CD4-positive, alpha-beta T cell treated with Interferon alpha-2 for 1 hour (primary cell): ENCODE measurements at places on chromosomes 5 and 9.

GRCh38 chr5:178467568-178468195, 122.5 kb downstream of the COL23A1 start:
- no peak for DNase-seq

DNA sequence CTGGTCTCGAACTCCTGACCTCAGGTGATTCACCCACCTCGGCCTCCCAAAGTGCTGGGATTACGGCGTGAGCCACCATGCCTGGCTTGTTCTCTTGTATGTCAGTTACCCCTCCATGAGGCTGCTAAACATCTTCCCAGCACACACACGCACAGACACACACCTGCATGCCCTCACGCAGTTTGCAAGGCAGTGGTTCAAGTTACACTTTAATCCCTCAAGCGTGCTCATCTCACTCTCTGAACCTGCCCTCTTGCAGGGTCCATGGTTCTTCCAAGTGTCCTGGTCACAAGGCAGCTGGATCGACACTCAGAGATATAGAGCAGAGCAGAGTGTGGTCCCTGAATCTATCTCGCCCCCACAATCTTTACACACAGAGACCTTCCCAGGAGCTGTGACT, 34.1 kb upstream of the RUFY1 start:
- DNase-seq: no peak

- DNase-seq: no peak
Observed at GRCh38 chr5:40224421-40224820, 455.3 kb upstream of the PTGER4 start.

- no peak for DNase-seq
Observed at GRCh38 chr5:55324815-55325418, 17.1 kb downstream of the MTREX start.

- no peak for DNase-seq
Observed at GRCh38 chr5:6902597-6902996, 189.4 kb downstream of the TENT4A start.

- no peak for DNase-seq
Observed at GRCh38 chr5:170184737-170185136, 48.0 kb upstream of the C5orf58 start.

GRCh38 chr5:132830436-132831094, at the start of gene SHROOM1:
Gene SHROOM1 (minus strand): TSS chr5:132830647. CDS start chr5:132826140, 4,507 bp downstream.
- peak; percentile 12 for DNase-seq

GRCh38 chr9:99013550-99013949, 69.8 kb downstream of the COL15A1 start:
- no peak for DNase-seq

DNA sequence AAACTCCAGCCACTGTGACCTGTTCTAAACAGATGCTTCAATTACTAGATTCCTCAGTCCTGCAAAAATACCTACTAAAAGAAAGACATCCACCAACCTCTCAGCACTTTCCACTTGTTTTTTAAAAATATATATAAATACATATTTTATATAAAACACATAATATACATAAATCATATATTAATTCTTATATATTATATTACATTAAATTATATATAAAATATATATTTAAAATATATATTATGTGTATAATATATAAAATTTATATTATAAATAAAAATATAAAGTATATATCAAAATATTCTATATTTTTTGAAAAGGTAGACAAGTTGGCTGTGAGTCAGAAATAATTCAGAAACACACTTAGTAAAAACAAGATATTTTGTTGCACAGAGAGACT, 2371.8 kb upstream of the ACO1 start:
- DNase-seq: no peak

- peak; percentile 28 for DNase-seq
Observed at GRCh38 chr9:90860826-90861225, 59.2 kb downstream of the SYK start.

GRCh38 chr9:112487008-112487798, 576 bp downstream of the KIAA1958 start:
- peak; percentile 55 for DNase-seq

- DNase-seq: no peak
Observed at GRCh38 chr5:39501397-39501796, 76.6 kb upstream of the DAB2 start.

GRCh38 chr5:132209131-132209530, 18.5 kb downstream of the P4HA2 start:
- no peak for DNase-seq

DNA sequence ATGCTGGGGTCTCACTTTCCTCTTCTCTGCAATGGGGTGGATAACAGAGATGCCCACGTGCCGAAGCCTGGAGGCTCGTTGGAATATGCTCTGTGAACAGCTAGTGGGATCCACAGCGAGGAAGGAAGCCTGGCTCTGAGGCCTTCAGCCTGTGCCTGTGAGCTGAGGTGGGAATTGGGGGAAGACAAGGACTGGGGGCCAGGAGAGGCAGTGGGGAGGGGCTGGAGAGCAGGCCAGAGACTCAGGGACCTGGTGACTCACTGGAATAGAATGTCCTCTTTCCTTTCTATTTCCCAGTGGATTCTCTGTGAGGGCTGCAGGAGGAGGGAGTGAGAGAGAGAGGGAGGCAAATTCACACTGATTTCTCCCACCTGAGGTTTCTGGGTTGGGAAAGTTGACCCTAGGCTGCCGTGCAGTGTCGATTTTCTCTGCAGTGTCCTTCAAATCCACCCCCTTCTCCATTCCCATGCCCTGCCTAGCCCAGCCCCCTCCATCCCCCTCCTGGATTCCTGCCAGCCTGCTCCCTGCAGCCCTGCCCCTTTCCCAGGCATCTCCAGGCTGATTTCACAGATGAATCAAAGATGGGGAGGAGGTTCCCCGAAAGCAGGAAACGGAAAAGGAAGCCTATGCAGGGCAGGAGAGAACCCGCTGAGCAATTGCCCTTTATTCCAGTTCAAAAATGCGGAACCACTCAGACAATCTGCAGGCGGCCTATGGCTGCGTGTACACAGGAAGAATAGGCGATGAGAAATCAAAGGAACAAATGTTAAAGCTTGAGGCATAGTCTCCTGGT, 1.4 kb upstream of the SPAAR start:
- DNase-seq: peak; percentile 24

DNA sequence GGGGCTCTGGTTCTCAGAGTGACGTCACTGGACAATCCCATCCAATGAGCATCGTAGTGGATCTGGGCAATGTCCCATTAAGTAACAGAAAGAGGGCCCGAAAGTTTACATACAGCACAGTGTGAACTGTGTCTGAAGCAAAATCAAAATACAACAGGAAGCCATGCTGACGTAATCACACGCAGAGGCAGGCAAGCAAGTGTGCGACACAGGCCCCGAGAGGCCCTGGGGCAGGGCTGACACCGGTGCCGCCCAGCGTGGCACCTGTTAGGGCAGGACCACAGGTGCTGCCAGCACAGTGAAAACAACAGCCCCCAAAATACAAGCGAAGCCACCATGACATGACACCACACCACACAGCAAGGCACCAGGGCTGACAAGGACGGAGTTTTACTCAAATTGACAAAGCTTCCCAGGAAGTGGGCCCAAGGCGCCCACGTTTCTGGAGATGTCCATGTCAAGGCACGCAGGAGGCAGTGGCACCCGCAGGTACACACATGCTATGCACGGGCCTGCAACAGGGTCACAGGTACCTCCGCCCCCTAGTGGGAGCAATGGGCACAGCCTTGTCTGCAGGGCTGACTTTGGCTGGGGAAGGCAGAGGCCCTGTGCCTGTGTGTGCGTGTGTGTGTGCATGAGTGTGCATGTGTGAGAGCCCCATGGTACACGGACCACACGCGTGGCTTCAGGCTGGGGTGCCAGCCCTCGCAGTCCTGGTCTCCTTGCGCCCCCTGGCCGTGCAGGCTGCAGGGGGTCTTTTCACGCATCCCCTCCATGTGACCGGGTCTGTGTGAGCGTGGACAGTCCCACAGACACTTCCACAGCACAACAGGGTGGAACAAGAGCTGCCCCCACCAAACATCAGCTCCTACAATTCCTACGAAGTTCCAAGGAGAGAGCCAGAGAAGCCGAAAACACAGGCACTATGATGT, 19.6 kb downstream of the QSOX2 start:
- peak; percentile 75 for DNase-seq

DNA sequence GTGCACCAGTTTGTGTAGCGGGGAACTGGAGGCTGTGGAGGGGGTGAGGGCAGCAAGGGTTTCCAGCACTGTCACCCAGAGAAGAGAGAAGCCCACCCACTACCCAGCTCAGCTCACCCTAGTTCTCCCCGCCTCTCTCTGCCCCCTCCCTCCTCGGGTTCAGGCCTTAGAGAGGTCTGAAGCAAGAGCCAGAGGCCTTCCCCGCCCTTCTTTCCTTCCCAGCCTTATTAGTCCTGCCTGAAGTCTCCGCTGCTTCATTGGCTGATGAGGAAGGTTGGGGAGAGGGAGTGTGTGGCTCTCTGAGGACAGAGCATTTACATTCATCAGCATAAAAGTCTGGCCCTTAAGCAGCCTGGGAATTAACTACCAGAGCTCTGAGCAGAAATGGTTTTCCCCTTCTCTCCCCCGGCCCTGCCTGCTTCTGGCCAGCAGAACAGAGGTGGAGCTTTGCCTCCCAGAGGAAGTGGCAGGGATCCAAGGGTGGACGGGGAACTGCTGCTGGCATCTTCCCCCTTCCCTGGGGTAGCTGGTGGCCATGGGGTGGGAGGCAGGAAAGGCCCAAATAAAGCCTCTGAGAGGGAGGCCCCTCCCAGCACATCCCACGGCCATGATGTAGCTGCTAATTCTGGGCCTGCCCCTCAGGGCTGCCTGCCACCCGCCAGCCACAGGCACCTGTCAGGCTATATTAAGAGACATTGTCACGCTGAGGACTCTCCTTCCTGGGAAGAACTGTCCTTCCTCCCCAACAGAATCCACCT, 4.1 kb downstream of the DNAJB5 start:
- no peak for DNase-seq

GRCh38 chr9:26077860-26078259, 399.6 kb upstream of the TUSC1 start:
- no peak for DNase-seq

DNA sequence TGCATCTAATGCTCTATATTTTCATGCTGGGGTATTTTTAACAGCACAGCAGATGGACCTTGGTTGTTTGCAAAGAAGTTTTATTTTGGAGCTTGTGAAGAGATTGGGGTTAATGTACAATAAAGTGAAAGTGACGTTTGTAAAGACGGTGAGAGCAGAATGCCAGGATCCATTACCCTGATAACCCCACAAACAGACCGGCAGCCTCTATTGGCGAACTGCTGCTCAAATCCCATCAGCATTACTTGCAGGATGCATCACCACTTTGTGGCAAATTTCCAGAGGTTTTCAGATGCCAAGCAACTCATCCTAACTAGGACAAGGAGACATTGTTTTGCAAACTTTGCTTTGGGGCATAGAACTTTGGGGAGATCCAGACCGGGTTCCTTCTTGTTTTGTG, 383.3 kb upstream of the ZNF462 start:
- no peak for DNase-seq

GRCh38 chr9:78963911-78964310, 607.9 kb upstream of the TLE4 start:
- no peak for DNase-seq

DNA sequence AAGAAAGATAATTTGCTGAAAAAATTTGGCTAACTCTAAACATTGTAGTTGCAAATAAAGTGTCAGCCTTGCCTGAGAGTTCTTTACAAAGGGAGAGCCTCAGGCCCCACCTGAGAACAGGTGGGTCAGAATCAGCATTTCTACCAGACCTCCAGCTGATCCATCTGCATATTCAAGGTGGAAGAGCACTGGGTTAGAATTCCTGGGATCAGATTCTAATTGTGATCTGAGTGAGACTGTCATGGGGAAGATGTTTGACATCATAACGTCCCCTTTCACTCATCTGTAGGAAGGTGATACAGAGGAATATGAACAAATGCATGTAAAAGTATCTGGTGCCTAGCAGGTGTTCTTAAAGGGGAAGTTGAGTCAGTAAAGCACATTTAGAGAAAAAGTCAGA, 54.6 kb downstream of the FBXL7 start:
- no peak for DNase-seq

DNA sequence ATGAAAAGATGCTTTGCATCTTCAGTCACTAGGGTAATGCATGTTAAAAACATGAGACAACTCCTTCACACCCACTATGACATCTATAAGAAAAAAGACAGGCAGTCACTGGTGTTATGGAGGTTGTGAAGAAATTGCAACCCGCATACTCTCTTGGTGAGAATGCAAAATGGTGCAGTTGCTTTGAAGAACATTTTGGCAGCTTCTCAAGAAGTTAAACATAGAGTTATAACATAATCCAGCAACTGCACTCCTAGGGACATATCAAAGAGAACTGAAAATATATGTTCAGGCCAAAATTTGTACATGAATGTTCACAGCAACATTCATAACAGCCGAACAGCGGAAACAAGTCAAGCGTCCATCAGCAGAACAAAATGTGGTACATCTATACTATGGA, 46.3 kb upstream of the TBC1D9B start:
- no peak for DNase-seq

GRCh38 chr9:12884736-12885395, 110.0 kb downstream of the LURAP1L start:
- no peak for DNase-seq

DNA sequence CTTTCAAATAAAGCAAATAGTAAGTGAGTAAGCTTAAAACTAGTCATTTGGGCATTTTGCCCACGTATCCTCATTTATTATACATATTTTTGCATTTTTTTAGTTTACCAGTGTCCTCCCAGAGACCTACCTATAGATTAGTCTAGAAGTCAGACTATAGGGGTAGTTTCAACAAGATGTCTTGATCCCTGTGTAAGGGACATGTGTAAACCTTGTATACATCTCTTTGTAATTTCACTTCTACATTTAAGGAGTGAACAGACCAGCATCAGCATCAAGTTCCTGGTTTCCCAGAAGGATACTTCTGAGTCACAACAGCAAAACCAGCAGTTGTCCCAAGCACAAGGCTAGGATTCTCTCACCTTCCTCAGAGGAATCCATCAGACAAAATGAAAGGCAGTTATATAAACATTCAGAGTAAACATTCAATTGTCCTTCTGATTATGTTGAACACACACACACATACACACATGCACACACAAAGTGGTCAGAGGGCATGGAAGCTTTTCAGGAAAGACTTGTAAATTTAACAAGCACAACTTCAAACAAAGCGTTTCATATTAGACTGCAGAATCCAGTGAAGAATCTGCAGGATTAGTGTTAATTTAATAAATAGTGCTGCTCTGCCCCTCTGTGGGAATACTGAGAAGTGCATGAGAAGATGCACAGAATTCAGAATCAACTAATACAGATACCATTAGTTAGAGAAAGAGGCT, 55.4 kb downstream of the HINT1 start:
- DNase-seq: peak; percentile 69

DNA sequence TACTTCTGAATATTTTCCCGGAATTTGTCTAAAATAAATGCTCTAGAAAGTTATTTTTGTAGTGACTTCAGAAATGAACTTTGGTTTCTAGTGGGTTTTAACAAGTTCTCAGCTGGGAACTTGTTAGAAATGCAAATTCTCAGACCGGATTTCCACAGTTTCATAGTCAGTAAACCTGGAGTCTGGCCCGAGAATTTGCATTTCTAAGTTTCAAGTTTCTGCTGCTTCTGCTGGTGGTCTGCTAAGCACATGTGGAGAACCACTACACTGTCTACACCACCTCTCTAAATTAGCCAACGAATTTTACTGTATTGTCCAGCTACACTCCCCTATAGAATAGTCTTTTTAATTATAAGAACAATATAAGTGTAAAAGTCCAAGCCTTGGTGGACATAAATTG, 208.0 kb downstream of the CHSY3 start:
- DNase-seq: no peak
